ENCODE measurements at places on chromosomes 7 and 10.

DNA sequence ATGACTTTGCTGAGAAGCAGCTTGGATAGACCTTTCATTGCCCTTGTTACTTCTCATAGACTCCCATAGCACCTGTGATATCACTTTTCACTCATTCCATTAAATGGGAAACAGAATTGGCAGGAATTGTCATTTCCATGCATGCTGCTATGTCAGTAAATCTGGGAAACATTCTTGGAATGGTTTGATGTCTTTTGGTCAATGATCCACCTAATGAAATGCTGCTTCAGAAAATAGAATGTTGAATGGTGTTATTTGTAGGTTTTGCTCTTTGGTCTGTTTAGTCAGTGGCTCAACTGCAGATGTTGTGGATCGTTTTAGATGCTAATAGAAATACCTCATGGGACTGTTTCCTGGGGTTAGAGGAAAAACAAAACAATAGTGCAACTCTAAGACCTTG lies 127.8 kb downstream of the PLPP4 start:
- DNase-seq = no peak

DNA sequence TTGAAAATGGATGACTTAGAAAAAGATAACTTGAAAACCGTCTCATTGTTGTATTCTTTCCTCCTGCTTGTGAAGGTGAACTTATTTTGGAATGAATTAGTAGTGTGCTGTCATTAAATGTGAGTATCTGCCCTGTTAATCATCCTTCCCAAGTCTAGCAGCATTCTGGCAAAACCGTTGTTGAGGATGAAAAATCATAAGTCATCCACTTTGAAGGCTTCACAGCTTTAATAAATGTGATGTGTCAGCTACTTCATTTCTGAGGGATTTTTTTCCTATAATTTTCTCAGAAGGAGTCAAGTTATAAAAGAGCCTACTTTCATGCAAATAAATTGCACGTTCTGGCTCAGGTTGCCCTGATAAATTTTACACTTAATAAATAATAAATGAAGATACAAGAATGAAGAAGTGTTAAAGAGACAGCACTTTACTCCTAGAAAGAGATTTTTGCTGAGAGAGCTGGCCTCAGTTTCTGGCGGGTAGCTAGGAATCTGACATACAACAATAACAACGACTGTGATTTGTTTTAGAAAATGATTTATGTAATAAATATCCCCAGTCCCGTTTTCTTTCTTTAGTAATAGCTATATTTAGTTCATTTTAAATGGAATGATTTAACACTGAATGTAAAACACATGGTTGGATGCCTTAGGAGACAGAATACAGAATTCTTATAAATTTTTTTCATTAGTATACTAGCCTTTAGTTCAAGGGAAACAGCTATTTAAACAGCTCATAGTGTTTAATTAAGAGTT lies 516.5 kb upstream of the KLF6 start:
- no peak for DNase-seq

DNA sequence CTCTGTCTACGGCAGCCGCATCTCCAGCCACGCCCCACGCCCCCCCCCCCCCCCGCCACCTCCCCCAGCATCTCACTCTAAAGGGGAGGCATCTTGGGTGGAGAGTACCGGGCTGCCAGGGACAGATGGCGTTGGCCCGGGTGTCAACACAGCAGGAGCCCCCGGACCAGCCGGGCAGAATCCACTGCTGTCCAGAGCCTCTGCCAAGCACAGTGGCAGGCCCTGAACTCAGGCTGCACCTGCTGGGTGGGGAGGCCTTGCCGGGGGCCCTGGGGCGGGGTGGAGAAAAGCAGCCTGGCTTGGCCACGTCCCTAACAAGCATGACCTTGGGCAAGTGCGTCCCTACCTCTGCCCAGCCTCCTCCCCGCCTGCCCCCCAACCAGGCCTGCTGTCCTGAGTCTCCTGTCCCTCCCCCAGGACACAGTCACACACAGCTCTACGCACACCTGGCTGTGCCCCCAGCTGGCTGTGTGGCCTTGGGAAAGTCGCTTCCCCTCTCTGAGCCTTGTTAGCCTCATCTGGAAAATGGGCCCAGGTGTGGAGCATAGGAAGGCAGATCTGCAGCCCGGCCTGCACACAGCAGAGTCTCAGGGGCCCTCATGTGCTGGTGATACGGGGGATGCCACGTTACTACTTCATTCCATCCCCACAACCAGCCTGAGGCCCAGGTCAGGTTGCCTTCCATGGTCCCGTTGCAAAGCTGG lies 45.2 kb downstream of the MICALL2 start:
- no peak for DNase-seq

DNA sequence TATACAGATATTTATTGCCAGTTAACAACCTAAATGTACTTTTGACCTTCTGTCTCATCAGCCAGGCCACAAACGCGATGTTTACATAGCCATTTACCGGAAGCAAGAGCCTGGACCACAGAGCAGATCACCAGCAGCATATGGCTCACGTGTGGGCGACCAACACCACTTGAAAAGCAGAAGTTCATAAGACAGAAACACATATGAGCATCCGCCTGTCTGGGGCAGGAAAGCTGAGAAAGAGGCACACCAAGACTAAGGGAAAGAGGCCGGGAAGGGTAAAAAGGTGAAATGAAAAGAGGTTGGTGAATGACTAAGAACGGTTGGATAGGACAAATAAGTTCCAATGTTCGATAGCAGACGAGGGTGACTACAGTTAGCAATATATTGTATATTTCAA lies 1.3 kb downstream of the ABCB1 start:
- peak; percentile 64 for DNase-seq

DNA sequence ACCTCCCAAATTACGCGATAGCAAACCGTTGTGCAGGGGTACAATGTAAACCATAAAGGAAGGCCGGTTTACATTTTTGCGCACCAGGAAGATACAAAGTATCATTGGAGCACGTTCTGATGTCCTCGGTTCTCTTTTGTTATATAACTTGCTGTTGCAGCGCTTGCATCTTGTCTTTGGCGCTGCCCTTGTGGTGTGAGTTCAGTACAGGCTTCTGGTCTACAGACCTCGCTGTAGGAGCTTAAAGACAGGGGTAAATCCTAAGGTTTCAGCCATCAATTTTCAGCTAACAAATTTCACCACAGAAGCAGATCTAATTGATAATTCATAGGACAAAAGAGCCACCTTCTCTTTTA lies 1.5 kb upstream of the MKX start:
- DNase-seq = no peak

DNA sequence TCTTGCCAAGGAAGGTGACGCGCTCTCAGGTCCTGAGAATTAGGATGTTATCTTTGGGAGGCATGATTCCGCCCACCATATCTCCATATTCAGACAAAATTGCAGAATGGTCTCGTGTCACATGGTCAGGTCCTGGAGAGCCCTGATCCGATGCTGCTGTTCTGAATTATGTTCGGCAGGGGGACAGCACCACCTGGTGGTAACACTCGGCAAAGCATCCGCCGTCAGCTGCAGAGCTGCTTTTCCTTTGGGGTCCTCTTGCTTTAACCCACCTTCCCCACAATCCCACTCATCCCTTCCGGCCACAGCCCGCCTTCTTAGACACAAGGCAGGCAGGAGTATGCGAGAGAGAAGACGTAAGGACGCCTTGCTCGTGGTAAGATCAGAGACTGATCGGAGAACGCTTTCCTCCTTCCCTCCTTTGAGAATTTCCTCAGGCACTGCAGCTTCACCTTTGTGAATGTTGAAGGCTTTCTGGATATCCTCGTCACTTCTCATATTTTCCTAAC lies 327.8 kb upstream of the C7orf33 start:
- DNase-seq = peak; percentile 78

- no peak for DNase-seq
Measured at GRCh38 chr7:30971440-30971839, 7.7 kb downstream of the GHRHR start.

DNA sequence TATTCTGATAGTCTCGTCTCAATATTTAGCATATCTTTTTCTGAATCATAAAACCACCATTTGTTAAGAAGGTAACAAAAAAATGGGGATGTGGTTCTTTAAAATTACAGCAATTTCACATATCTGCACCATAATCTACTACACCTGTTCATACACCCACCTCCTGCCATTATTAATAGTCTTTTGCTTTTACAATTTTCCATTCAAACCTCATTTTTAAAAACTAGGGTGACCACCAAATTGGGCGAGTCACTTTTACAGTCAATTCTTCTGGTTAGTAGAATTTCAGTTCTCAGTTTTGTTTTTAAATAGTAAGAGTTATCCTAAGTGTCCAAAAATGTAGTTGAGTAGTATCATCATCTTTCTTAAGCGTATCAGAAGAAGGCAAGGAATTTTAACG lies 48.4 kb upstream of the GSAP start:
- no peak for DNase-seq

- no peak for DNase-seq
Measured at GRCh38 chr10:102773320-102773719, 29.6 kb downstream of the WBP1L start.

DNA sequence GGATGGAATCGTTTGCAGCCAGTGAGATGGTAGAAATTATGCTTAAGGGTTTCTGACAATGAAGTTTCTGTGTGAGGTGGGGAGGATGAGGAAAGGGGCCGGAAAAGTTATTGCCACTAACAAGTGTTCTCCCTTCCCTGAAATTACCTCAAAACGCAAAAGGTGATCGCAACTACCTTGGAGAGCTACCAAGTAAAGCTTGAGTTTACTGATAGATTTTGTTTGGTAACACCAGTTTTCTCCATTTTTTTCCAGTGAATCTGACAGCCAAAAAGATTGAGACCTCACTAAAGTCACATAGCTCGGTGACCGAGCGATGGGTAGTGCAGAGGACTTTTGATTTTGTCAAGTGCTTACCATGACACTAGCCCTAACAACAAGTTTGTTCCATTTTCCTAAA lies 1.6 kb downstream of the SUV39H2 start:
- no peak for DNase-seq

GRCh38 chr7:106504645-106505044 lies 156.3 kb downstream of the CCDC71L start:
- no peak for DNase-seq

- no peak for DNase-seq
Measured at GRCh38 chr7:140453273-140453672, 26.0 kb downstream of the MKRN1 start.

GRCh38 chr10:21385536-21385935 lies 139.9 kb downstream of the SKIDA1 start:
- no peak for DNase-seq

GRCh38 chr7:77985232-77985973 lies 186.8 kb downstream of the PHTF2 start:
- no peak for DNase-seq

DNA sequence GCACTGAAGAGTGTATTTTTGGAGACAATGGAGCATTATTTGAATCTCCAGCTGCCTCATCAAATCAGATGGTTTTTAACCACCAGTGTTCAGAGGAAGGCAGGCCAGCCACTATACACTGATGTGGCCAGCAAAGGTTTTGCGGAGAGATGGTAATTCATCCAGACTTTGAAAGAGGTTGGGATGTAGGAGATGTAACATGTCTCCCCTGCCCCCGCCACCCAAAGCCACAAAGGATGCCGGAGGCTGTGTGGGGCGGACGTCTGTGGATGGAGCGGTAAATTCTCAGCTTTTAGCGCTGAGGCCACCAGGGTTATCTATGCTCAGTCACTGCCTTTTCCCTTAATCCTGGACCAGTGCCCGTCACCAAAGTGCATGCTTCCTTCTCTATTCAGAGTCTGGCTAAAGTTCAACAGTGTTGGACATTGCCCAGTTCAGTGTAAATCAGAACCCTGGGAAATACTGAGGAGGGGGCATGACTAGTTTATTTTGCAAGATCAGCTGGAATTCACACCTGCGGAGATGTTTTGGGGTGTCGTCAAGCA lies 3.7 kb upstream of the TRIP6 start:
- DNase-seq = no peak

DNA sequence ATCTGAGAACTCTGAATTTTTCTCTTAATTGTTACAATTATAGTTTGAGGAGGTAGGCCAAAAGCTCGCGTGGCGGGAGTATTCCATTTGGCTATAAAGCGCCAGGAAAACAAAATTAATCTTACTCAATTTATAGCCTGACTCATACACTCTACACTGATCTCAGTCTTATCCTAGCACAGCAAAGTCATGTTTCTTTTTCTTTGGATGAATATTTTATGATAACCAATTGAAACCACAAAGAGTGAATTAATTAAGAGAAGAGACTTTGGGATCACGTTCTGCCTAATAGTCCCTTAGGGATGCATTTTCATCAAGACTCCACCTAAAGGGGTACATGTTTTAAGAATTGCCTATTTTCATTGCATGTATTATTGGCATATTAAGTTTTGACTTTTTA lies 420.8 kb downstream of the HGF start:
- no peak for DNase-seq

DNA sequence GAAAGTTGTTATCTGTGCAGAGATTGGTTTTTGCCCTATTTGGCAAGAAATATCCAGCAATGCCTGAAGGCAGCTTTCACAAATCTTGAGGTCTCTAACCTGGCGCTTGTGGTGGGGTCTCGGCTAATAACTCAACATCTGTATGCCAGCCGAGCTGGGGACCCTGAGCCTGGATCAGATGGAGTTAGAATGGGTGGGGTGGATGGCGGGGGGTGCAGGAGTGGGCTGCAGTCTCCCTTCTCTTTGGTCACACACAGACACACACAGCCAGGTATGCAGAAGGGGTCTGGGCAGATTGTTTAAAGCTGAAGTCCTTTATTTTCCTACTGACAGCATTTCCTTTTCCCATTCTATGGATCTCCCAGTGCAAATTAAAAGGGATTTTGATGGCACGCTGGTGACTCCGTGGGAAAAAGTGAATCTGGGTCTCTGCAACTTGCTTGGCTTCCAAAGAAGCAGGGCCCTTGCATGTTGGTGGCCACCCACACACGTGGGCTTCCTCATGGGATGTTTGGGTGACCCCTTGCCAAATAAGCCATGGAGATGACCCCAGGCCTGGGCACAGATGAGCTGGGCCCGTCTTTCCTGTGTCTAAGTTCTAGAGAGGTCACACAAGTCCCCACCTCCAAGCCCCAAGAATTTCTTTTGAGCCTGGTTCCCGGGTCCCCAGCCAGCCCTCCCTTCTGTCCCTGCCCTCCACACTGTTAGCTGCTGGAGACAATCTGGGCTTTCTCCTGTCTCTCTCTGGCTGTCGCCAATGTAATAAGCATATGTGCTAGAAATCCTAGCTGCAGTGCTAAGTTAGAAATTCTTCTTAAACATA lies 39.9 kb upstream of the EMX2 start:
- no peak for DNase-seq

- no peak for DNase-seq
Measured at GRCh38 chr7:44142028-44142427, 896 bp upstream of the MYL7 start.

GRCh38 chr7:44235582-44236332 lies 35.0 kb downstream of the YKT6 start:
- peak; percentile 51 for DNase-seq

Measured in BE2C (cell line).